Stimulated activated CD8-positive, alpha-beta memory T cell treated with anti-CD3 and anti-CD28 coated beads, Interleukin-4, amount 100 ng/mL, for 4 hours (primary cell): ENCODE measurements at places on chromosomes 2 and 18.

- no peak for DNase-seq
Measured at GRCh38 chr2:174117951-174118930, 130.1 kb downstream of the OLA1 start.

DNA sequence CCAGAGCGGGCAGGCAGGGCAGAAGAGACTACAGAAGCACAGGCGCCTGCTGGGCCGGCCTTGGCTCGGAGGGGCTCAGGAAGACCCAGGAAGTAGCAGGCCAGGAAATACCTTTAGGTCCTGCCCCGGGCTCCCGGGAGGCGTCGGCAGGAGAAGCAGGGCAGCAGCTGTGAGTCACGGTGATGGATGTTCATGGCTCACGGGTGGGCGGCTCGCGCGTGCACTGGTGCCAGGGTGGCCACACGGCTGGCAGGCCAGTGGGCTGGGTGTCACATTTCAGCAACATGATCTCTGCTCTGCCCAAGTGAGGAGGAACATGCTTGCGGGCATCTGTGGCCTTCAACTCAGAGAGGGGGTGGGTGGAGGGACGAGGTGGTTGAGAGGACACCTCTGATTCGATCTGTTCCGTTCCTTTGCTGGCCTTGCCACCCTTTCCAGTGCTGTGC, 139.3 kb downstream of the KLHL29 start:
- DNase-seq, result no peak

DNA sequence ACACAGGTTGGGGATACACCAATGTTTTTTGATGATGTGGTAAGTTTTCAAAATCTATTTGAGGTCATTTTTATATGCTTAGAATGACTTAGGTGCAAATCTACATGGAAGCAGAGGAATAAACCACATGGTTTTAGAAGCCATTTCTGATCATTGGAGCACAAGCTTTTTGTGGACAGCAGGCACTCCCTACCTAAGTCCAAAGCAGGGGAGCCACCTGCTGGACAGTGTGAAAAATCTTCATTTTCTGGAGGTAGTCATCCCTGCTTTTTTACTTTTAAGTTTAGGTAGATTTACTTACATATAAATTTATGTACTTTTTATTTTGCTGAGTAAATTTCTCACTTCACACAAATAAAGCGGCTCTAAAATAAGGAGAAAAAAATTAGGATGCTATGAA, 323.2 kb downstream of the PLCL1 start:
- DNase-seq, result no peak

DNA sequence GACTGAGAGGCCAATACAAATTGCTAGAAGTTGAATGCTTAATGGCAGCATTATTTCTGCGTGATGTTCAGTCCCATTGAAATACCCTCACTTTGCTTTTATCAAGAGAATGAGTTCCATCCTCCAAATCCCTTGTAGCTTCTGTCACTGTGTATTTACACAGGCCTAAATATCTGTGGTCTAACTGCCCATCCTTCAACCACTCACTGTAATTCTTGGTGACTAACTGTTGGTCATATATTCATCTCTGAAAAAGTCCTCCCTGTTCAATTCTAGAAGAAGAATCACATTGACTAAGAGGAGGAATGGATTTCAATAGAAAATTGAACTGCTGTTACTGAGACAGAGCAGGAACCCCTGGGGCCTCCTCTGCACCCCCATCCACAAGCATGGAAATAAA, 74.2 kb upstream of the L3MBTL4 start:
- no peak for DNase-seq

DNA sequence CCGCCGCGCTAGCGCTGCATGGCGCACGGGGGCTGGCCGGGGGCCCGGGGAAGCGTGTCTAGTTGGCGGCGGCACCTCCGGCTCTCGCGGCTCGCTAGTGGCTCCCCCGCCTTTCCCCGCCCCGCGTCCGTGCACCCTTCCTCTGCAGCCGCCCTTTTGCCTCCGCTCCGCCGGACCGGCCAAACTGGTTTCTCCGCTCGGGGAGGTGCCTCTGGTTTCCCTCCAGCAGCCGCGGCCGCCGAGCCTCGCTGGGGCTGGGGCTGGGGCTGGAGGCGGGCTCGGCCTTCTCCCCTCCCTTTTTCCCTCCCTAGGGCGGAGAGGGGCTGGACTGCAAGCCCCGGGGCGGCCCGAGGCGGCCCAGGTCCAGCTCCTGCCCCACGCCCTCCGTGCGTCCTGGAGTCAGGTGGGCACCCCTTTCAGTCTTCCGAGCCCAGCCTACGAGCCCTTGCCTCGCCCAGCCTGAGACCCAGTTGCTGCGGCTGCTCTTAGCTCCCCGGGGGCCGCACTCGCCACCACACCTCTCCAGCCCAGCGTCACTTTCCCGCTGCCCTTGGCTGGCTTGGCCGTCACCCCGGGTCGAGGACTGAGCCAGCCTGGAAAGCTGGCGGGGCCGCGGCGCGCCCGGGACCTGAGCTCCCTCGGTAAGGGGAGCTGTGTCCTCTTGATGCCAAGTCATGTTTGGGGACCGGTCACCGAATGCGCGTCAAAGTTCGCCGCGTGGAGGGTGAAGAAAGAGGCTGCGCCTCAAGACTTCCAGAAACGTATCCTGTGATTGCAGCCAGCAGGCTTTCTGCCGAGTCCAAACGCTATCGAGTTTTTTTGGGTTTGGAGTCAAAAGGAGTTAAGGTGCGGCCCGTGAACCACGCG, at the start of gene ATP8B1:
Gene ATP8B1 (minus strand): TSS at position 213 of the 867 bp plus-strand sequence. CDS start 71,508 bp downstream, outside the sequence.
- no peak for DNase-seq

- no peak for DNase-seq
Measured at GRCh38 chr2:56333812-56334485, 150.2 kb downstream of the CCDC85A start.

DNA sequence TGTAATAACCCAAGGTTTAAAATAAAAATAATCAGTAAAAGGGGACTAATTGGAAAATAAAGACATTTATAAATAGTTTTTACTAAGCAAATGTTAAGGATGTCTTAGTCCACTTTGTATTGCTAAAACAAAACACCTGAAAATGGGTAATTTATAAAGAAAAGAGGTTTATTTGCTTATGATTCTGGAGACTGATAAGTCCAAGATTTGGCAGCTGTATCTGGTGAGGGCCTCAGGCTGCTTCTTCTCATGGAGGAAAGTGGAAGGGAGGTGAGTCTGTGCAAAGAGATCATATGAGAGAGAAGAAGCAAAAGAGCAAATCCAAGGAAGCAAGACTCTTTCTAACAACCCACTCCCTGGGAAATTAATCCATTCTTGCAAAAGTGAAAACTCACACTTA, 299.5 kb downstream of the DSC3 start:
- no peak for DNase-seq

DNA sequence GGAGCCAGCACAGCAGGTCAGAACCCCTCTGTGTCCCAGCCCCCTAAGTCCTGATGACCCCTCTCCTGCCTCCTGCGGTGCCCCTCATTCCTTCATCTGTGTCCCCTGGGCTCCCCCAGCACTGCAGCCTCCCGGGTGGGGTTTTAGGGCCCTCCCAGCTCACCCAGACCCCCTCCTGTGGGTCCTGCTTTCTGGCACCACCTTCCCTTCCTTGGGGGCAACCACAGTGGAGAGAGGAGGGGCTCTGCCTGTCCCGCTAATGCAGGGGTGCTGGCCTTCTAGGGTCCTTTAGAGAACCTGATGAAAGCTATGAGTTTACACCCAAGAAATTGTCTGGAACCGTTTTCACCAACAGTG, 42.7 kb upstream of the ALPP start:
- no peak for DNase-seq

GRCh38 chr18:25282896-25283703, 68.9 kb downstream of the ZNF521 start:
- no peak for DNase-seq

- no peak for DNase-seq
Measured at GRCh38 chr2:148560496-148560895, 84.1 kb upstream of the EPC2 start.

DNA sequence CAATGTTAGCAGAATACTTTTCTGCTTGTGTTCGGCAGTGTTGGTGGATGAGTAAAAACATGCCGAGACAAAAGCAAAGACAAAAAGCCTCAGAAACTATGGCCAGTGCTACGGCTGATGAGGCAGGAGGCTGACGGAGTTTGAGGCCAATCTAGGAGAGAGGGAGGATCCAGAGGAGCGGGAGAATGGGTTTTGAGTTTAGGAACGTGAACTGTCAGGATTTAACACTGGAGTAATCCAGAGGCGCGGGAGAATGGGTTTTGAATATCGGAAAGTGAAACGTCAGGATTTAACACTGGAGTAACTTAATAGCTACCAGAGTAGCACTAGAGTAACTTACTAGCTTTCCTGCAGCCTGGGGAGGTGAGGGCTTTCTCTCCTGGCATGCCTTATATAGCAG, 37.4 kb downstream of the LYPD6B start:
- no peak for DNase-seq

DNA sequence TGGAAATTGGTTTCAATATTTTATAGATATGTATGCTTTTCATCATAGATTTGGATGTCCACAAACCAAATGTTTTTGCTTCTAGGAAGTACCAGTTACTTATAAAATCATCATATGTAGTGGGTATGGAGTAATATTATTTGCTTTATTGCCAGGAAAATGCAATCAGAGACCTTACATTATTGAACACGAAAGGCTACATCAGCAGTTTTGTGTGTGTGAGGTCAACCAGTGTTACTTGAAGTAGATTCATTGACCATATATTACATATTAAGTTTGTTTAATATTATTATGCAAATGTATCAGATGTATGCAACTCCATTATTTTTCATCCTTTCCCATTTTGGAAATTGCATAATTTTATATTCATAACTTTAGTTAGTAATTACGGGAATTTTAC, 219.1 kb upstream of the MMADHC start:
- DNase-seq, result no peak

DNA sequence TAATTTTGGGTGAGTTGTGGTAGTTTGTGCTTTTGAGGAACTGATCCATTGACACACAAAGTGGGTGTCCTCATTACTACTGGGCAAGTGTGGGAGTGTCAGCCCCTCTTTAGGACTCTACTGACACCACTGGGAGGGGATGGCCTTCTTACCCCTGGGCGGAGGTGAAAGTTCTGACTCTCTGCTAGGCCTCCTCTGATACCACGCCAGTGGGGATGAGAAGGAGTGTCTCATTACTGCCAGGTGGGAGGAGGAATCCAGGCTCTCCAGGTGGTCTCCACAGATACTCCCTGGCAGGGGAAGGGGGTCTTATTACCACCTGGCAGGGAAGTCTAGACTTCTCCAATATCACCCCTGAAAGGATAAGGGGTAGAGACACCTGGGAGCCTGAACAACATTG, 9.1 kb downstream of the LCLAT1 start:
- no peak for DNase-seq

DNA sequence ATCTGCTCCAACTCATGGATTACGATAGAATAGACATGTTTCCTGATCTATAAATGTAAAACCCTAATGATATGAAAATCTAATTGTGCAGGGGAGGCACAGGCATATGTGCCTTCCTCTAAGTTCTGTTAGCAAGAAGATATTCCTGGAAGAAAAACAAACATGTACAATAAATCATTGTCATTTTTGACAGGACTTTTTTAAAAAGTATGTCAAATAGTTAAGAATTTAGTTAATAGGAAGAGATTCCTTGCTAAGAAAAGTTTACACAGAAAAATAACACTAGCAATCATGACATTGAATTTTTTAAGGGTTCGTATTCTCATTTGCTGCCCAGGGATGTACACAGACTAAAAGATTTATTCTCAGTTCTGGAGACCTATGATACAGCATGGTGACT, 15.3 kb upstream of the CREB1 start:
- DNase-seq, result no peak

GRCh38 chr2:196487417-196487816, 152.1 kb upstream of the CCDC150 start:
- no peak for DNase-seq

DNA sequence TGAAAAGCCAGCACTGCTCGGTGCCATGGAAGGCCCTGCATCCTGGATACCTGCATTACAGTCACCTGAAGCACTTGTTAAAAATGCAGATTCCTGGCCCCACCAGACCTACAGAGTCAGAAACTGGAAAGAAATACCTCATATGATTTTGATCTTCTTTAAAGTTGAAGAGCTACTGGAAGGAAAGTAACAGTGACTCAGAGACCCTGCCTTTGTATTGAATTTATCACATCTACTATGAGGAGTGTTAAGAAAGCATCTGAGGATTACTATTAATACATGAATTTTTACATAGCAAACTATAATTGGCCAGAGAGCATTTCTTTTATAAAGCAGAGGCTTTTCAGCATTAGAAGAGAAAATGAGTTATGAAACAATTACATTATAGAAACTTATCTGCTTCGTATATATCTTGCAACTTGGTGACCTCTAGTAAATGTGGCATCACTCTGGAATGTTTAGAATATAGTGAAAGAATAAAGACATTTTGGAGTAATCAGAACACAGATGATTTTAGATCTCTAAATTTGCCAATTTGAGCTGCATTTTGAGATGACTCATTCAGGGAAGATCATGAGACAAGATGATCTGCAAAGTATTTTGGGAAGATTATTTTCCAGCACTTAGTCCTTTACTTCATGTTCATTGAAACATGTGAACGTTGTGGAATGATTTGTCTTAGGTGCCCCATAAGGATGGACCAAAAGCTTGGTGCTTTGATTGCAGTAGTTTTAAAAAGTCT, 12.2 kb downstream of the PTPRM start:
- DNase-seq, result no peak

DNA sequence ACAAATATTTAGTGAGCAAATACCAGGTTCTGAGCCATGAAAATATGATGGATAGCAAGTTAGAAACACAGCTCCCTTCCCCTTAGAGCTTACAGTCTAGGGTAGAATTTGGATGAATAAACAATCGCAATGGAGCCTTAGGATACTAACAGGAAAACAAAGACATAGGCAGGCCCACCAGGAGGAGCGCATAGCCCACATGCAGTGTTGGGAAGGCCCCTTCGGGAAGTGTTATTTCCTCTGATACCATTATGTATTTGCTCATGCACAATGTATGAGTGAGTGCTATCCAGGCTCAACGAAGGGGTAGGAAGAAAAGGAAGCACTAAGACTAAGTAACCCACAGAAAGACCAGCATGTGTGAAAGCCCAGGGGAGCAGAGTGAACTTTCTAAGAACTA, 54.0 kb downstream of the RAB27B start:
- no peak for DNase-seq

GRCh38 chr2:144670080-144670479, 150.2 kb upstream of the ZEB2 start:
- no peak for DNase-seq

GRCh38 chr2:67977464-67977863, 85.3 kb downstream of the C1D start:
- DNase-seq, result no peak

DNA sequence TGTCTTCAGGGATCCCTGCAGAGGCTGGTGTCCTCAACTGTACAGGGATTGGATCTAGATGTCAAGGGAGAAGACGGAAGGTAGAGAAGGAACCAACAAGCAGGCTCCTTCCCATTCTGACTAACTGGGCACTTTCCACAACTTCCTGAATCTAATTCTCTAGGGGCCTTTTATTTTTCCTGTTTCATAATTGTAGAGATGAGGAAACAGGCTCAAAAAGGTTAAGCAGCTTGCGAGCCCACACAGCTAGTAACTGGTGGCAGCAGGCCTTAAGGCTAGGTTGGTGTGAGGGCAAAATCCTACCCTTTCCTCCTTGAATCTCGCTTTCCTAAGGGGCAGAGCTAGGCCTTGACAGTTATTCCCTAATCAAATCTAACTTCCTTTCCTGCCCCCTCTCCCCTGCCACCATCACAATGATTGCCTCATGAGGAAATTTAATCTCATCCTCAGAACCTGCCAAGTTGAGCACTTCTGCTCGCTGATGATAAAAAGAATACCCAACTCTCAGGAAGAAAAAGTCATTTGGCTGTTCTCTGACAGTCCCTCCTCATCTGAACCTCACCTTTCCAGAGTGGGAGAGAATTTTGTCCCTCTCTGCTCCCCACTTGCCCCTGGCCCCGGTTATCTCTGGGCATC, 35.7 kb upstream of the POLE4 start:
- no peak for DNase-seq

GRCh38 chr2:64967601-64968000, 21.6 kb upstream of the SLC1A4 start:
- DNase-seq, result no peak
